Activated T-helper 2 cell treated with anti-CD3 and anti-CD28 coated beads, Interferon-gamma antibody, Interleukin-2, Interleukin-4, amounts not matched to agents 10 μg/mL and 5 μg/mL and 100 μg/mL, durations not matched to agents 14 hours and 24 hours and 36 hours (primary cell): ENCODE measurements at places on chromosomes 12 and 14. TPM values are rescaled to one million over a fixed set of nuclear protein-coding genes. Genes with fewer than 3 reads are reported as not detected.

- DNase-seq, result no peak
Measured at GRCh38 chr12:47020211-47020821, 59.1 kb upstream of the PCED1B start.

- DNase-seq, result no peak
Measured at GRCh38 chr14:102264355-102264754, 40.6 kb downstream of the MOK start.

DNA sequence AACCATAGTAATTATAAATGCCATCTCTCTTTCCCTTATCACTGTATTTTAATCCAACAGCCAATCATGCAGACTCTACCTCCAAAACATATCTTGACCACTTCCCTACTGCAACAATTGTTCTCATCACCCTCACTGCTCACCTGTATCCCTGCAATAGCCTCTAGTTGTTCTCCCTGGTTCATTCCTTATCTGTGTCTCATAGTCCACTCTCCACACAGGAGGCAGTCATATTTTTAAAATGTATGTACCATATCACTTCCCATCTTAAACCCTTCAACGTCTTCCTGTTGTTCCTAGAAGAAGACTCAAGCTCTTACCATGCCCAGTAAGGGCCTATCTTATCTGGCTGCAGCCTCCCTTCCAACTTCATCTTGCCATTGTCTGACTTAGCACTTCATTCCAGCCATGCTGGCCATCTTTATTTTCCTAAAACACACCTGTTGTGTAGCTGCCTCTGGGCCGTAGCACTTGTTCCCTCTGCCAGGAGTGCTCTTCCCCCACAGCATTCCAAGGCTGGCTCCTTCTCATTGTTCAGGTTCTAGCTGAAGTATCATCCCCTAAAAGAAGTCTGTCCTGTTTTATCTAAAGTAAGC is 27.8 kb upstream of the BHLHE41 start:
- DNase-seq, result no peak

DNA sequence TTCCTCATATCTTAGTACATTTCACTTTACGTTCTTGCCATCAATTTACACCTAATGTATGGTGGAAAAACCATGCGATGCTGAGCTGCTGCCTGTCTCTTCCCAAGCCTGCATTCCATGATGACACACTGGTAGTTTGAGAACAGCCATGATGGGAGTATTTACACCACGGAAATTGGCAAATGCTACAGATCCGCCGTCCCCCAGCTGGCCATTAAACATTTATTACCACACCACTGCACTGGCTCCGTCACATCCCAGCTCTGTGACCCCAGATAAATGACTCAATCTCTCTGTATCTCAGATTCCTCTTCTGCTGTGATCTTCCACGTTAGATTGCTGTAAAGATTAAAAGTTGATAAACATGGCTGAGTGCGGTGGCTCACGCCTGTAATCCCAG is 13.9 kb downstream of the ESRRB start:
- no peak for DNase-seq

DNA sequence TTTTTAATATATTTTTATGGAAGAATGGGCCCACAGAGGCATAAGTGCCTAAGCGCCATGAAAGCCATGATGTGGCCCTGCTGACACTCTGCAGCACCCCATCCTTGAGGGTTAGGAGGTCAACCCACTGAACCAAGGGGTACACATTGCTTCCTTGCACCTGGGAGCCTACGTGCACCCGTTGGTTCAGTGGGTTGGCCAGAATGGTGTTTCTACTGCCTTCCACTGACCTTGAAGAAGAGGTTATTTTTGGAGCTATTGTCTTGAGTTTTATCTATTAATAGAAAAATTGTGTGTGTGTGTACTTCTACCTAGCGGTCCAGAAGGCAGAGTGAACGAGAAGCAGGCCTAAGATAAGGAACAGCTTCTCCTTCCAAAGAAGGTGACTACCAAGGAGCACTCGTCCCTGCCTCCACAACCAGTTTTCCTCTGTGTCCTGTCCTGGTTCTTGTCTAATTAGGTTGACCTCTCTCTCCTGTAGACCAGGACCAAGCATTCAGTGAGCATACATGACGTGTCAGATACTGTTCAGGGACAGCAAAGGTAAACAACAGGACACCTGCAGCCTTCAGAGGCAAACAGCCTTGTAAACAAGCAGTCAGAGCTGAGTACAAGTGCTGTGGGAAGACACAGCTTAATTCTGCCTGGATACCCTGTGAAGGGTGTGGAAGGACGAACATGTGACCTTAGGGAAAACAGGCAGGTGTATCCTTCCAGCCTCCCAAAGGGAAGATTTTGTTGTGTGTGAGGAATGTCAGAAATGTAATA is 30.4 kb upstream of the PLEK2 start:
- DNase-seq, result no peak

DNA sequence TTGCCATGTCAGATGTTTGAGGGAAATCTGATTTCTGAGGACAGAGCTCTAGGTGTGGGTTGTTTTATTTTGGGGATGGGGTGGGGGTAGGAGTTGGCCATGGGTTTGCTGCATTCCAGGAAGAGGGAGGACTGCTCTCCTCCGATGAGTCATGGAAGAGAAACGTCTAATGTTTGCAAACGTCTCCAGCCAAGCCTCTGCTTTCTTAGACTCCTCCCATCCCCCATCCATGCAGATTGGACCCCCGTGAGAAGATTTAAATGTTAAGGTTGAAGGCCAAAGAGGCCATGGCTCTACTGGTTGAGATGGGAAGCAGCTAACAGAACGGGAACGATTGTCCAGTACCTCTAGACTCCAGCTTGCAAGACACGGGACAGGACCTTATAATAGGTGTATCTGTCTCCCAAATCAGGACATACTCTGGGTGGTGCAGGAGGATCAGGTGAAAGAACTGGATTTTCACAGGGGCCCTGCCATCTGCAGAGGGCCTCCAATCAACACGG is 11.4 kb upstream of the ATP2A2 start:
- DNase-seq, result no peak

GRCh38 chr12:12209043-12209442 is 57.8 kb downstream of the LRP6 start:
- no peak for DNase-seq

Gene A2ML1
- total RNA-seq, result not detected in 2 replicates

Gene KRT74
- total RNA-seq, result not detected in 2 replicates
